ENCODE measurements at places on chromosomes 3 and 15.
A peak's percentile ranks its signal among the peaks of the same experiment; 100 is the strongest.

GRCh38 chr3:172317481-172317880 lies 130.8 kb downstream of the GHSR start:
- no peak for DNase-seq

GRCh38 chr3:158918451-158918850 lies 116.6 kb downstream of the MFSD1 start:
- no peak for DNase-seq

DNA sequence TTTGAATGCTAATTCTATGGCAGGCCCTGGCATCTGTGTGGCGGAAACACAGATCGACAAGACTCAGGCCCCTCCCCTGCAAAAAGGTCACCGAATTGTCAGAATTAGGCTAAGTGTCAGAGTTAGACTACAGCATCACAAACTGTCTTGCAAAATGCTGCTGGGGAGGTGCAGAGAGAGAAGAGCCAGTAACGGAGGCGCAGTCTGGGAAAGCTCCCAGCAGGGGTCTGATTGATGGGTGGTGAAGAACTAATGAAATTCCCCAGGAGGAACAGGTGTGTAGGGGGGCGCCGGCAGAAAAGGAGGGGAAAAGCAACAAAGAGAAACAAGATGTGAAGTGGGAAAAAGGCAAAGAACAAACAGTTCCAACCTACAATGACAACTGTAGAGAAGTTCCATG lies 72.7 kb upstream of the TAMM41 start:
- DNase-seq = no peak

GRCh38 chr3:184230603-184231528 lies 1.5 kb downstream of the VWA5B2 start:
- DNase-seq = no peak

- peak; percentile 23 for DNase-seq
These were observed 403.5 kb downstream of the SHQ1 start for GRCh38 chr3:72444656-72445223.

- DNase-seq = peak; percentile 36
These were observed 43.3 kb downstream of the TGFBR2 start for GRCh38 chr3:30649572-30650318.

GRCh38 chr15:83113881-83114674 lies 6.6 kb downstream of the TM6SF1 start:
- DNase-seq = no peak

DNA sequence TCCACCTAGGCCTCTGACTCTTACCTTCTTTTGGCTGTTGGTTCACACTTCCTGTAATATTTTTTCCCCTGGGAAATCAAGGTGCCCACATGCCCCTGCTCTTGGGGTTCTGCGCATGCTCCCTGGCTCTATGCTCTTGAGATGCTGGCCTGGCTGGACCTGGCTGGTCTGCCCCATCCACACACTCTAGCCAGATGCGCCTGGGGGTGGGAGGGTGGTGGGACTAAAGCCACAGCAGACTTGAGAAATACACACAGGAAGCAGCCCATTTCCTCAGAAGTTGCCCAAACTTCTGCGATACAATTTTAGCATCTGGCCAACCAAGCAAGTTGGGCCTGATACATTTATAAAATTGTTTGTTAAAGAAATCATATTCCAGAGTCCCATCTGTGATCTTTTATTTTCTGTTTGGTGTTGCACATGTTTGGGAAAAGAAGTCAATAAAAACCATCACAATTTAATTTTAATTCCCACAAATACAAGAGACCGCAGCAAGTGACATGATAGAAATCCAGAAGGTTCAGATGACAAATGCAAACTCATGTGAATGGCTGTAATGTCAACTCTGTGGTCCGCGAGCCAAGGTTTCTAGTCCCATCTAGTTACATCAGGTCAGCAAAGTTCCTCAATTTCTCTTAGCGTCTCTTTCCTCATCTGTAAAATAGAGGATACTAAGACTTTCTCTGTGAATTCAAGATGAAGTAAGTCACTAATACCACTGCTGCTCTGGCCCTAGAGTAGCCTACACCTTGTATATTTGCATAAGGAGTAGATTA lies 55.9 kb upstream of the MEF2A start:
- DNase-seq = no peak

- no peak for DNase-seq
These were observed 126.4 kb downstream of the ADAMTS9 start for GRCh38 chr3:64561325-64561843.

GRCh38 chr3:152328841-152329240 lies 60.1 kb downstream of the MBNL1 start:
- peak; percentile 86 for DNase-seq

- no peak for DNase-seq
These were observed 177.0 kb downstream of the ZBBX start for GRCh38 chr3:167203062-167203461.

DNA sequence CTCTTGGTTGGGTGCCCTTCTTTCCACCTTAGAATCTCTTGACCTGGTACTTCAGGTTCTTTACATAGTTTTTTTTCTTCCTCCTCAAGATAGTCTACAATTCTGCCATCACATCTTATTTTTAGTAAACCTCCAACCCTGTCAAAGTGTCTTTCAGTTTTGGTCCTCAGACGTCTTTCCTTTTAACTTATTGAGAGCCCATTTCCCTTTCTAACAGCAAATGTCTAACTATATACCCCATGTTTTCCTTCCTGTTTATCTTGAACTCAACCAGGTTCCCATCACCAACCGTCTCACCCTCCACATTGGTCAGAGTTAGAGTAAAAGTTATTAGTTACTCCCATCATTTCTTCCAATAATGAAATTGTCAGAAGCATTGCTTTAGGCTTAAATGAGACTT lies 10.4 kb downstream of the KBTBD12 start:
- DNase-seq = no peak

DNA sequence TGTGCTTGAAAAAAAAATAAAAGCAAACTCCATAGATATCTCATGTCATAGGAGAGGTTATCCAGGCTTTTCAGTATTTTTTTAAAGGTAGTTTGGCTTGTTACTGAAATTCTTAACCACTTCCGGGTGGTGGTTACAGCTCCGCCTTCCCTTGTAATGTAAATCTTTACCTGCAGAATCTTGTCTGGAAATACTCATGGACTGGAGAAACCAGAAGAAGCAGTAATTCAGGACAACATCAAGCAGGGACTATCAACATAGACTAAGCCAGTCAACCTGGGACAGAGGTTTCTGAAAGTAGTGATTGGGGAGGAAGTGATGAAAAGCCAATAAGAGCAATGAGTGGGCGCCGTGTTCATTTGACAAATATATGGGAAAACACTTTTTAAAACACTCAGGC lies 78.9 kb upstream of the SKOR1 start:
- DNase-seq = no peak

DNA sequence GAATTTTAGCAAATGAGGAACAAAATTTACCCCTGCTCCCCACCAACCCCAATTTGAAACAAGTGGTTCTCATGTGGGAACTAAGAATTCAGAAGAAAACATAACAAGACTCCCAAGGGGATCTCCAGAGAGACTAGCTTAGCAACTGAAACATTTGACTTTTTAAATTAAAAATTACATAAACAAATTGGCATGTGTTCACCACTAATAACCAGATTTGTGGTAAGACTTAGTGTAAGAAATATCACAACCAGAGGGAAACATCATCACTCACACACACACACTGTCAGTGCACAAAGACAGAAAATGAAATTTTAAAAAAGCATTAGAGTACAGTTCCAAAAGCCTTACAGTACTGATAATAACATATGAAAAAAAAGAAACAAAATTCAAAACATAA lies 348.8 kb downstream of the CGGBP1 start:
- no peak for DNase-seq

GRCh38 chr3:99965681-99966408 lies 148.2 kb downstream of the CMSS1 start:
- no peak for DNase-seq

DNA sequence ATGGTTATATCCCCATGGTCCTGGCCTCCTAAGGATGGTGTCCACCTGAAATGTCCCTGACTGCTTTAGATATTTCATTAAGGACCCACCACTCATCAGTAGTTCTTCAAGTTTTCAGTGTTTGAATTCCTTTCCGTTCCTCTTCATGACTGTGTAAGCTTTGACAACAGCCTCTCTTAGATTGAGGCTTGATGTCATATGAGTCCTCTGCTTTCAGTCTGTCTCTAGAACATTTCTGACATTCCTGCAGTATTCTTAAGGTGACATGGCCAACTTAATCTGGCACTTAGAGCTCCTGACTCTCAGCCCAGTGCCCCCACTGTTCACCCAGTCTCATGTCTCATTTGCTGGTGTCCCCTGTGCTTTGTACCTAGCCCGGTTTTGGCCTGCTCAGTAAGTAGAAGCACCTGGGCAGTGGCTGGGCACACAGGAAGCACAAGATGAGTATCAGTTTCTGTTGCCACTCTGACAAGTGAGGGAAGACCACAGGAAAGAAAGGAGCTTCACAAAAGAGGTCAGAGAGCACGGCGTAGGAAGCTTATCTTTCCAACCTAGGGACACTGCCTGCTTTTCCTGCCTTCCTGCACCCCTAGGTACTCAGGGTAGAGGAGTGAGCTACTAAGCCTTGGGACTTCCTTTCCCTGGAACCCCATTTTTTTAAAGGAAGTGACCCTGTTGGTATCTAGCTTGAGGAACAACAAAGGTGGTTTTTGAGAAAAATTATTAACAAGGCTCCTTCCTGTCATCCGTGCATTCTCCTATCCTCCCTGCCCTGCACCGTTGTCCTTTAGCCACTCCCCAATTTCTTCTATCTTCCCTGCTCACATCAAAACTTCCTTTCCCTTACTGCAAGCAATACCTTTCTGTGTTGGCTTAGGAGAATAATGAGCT lies 103.1 kb downstream of the KLHL25 start:
- no peak for DNase-seq

DNA sequence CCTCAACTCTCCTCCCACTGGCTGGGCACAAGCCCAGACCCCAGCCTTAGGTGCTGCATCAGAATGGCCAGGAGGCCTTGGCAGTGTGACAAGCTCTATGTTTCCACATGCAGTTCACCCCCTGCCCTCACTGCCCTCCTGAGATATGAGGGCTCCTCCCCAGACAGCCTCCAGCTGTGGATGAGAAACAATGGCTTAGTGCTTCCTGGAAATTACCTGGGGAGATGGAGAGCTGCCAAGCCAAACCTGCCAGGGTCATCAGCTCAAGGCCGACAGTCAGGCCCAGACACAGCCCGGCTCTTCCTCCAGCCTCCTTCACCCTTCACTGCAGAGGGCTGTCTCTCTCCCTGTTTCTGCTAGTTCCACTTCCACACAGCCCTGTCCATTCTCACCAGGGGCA lies 76.3 kb downstream of the MYLK start:
- no peak for DNase-seq

- peak; percentile 95 for DNase-seq
These were observed 65.8 kb downstream of the PDE8A start for GRCh38 chr15:85047271-85047948.

GRCh38 chr3:23002836-23003732 lies 200.0 kb upstream of the UBE2E2 start:
- DNase-seq = peak; percentile 15

- DNase-seq = no peak
These were observed 45.8 kb upstream of the KLF13 start for GRCh38 chr15:31280831-31281216.

DNA sequence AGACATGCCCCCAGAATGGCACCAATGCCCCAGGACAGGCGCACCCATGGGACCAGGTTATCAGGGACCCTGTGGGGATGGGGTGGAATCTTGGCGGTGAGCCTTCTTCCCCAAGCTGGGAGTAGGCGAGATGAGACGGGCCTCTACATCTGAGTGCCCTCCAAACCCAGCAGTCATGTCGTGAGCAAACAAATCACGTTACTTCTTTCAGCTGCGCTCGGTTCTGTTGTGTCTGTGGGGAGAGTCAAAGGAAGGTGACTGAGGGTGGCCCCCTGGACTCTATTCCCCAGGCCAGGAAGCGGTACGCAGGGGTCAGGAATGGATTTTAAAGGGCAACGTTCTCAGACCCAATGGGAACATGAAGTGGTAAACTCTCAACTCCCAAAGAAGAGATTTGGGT lies 2.8 kb downstream of the GOLGA6L2 start:
- no peak for DNase-seq

Data from astrocyte (in vitro differentiated cells and primary cell).